IMR-90 (cell line): ENCODE measurements at places on chromosomes 11 and 22. TPM values are rescaled to one million over a fixed set of nuclear protein-coding genes. Genes with fewer than 3 reads are reported as not detected.

GRCh38 chr22:48639021-48639795 lies 1188.5 kb downstream of the BRD1 start:
- no peak for DNase-seq

- DNase-seq = no peak
Measured at GRCh38 chr22:49373289-49373666, 454.4 kb downstream of the BRD1 start.

- DNase-seq = peak; percentile 63
Measured at GRCh38 chr11:96045622-96046456, 121.9 kb upstream of the MTMR2 start.

DNA sequence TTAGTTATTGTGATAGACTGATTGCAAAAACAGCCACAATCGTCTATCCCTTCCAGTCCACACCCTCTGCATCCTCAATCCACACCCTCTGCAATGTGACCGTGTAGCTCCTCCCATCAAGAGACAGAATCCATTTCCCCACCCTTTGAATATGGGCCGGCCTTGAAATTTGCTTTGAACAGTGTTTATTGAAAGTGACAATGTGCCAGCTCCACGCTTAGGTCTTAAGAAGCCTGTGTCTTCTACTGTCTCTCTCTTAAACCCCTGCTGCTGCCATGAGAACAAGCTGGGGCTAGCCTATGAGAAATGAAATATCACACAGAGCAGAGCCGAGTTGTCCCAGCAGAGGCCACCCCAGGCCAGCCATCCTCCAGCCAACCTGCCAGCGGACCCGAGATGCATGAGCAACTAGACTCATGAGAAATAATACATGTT lies 22.3 kb upstream of the MICAL2 start:
- peak; percentile 77 for DNase-seq

- no peak for DNase-seq
Measured at GRCh38 chr22:45235101-45235777, 5.5 kb downstream of the KIAA0930 start.

- DNase-seq = no peak
Measured at GRCh38 chr11:1908618-1909017, 10.9 kb upstream of the TNNT3 start.

DNA sequence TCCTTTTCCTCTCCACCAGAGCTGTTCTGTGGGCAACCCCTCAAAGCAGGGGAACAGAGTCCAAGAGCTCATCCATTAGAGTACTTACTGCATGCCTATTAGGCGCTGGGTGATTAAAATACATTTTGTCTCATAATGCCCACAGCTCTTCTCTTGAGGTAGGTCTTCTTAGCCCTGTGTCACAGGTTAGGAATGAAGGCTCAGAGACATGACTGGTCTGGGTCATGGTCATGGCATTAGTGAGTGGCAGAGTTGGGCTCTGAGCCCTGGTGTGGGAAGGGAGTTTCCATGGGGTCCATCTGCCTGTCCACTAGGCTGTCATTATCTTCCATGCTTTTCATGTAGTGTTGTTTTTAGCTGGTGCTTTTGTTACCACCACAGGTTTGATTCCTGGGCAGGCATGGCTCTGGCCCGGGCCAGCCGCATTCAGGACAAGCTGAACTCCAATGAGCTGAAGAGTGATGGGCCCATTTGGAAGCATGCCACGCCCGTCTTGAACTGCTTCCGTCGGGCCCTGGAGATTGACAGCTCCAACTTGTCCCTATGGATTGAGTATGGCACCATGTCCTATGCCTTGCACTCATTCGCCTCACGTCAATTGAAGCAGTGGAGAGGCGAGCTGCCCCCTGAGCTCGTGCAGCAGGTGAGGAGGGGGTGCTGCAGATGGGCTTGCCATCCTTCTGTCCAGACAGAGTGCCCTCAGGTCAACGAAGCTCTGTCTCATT lies 76.1 kb downstream of the CABIN1 start:
- no peak for DNase-seq

The C22orf15 gene
- 1.7 and 2.3 TPM in 2 replicates for total RNA-seq

The FGF4 gene
- total RNA-seq = not detected in 2 replicates

GRCh38 chr22:38049812-38050619 lies 7.2 kb upstream of the PICK1 start:
- no peak for DNase-seq

- peak; percentile 47 for DNase-seq
Measured at GRCh38 chr11:125777309-125777708, 1.3 kb downstream of the PATE2 start.

GRCh38 chr22:40335358-40335757 lies 10.9 kb upstream of the ADSL start:
- no peak for DNase-seq

DNA sequence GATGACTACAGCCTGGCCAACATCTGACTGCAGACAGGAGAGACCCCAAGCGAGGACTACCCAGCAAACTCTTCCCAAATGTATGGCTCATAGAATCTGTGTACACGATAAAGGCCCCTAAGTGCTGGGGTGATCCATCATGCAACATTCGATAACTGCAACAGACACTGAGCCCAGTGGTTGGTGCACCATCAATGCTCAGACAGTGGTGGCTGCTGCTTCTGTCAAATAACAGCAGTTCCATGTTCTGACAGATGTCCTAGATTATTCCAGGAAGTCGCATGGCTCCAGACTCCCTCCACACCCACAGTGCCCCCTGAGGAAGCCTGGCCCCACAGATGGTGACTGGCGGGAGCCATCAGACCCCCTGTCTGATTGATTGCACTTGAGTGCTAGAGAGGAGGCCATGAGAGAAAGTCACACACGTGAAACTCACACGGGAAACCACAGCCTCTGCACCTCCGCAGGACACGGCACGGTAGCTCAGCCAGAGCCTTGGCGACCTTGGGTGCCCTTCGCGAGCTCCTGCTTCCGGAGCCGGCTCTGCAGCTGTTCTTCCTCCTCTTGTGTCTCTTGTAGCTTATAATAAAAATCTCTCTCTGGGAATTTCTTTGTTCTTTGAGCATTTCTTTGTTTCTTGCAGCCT lies 1155.9 kb downstream of the TBC1D22A start:
- DNase-seq = no peak

The MTCH2 gene
- 163 and 207 TPM in 2 replicates for total RNA-seq

The ZNF215 gene
- 7.2 and 7.7 TPM in 2 replicates for total RNA-seq

DNA sequence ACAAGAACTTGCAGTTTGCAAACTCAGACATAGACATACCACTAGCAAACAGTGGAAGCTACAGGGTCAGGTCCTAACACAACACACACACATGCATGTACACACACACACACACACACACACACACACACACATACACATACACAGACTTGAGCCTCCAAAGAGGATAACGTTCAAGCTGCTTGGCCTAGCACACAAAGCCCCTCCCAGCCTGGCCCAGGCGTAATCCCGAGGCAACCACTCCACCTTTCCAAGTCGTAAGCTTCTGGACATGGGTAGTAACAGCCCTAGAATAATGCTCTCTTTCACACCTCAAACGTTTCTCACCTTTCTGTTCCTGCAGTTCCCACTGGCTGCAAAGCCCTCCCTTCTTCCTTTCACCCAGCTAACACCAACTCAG lies 88.6 kb downstream of the LARGE1 start:
- no peak for DNase-seq

The PTPRCAP gene
- not detected in 2 replicates for total RNA-seq

- DNase-seq = no peak
Measured at GRCh38 chr22:40743768-40744167, 64.5 kb downstream of the MCHR1 start.

DNA sequence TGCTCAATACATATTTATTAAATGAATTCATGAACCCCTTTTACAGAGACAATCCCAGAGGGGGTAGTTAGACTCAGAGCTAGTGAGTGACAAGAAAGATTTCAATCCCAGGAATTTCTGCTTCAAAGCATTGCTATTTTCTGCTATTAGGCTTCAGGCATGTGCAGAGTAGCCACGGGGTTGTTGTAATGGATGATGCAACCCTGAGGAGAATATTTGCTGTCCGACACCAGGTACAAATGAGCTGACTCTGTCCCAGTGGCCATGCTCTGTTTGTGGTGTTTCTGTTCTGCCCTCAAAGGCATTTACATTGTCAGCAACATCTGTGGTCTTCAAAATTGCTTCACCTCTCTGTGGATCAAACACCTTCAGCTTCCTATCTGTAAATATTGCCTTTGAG lies 102.6 kb downstream of the CSNK2A3 start:
- peak; percentile 11 for DNase-seq

The TRIM49 gene
- not detected in 2 replicates for total RNA-seq

- peak; percentile 7 for DNase-seq
Measured at GRCh38 chr11:84947970-84948580, 679.1 kb downstream of the DLG2 start.

The CCDC116 gene
- total RNA-seq = under 0.01 TPM in 1 of 2 replicates, not detected in the other
